ENCODE measurements at places on chromosomes 2 and 18.

DNA sequence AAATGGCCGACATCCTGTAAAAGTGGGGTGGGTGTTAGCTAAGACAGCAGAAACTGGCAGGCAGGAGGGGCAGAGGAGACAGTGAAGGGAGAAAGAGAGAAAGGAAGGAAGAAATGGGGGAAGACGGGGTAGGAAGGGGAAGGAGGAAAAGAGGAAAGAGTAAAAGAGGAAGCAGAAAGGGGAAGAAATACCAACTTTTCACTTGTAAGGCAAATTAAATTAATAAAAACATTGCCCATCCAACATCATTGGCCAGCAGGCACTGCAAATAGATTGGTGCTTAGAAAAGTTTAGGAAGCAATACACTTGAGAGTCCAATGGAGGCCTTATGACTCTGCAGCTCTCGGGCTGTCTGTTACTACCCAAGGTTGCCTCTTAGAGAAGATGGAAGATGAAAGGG lies 116.7 kb downstream of the TNS1 start:
- no peak for DNase-seq

GRCh38 chr2:62473246-62473827 lies 32.7 kb downstream of the TMEM17 start:
- no peak for DNase-seq

- peak; percentile 29 for DNase-seq
Observed at GRCh38 chr2:2057125-2057721, 273.9 kb downstream of the MYT1L start.

GRCh38 chr2:58585233-58585632 lies 344.1 kb upstream of the FANCL start:
- DNase-seq = no peak

- DNase-seq = peak; percentile 58
Observed at GRCh38 chr2:99818842-99819241, 323.5 kb downstream of the AFF3 start.

DNA sequence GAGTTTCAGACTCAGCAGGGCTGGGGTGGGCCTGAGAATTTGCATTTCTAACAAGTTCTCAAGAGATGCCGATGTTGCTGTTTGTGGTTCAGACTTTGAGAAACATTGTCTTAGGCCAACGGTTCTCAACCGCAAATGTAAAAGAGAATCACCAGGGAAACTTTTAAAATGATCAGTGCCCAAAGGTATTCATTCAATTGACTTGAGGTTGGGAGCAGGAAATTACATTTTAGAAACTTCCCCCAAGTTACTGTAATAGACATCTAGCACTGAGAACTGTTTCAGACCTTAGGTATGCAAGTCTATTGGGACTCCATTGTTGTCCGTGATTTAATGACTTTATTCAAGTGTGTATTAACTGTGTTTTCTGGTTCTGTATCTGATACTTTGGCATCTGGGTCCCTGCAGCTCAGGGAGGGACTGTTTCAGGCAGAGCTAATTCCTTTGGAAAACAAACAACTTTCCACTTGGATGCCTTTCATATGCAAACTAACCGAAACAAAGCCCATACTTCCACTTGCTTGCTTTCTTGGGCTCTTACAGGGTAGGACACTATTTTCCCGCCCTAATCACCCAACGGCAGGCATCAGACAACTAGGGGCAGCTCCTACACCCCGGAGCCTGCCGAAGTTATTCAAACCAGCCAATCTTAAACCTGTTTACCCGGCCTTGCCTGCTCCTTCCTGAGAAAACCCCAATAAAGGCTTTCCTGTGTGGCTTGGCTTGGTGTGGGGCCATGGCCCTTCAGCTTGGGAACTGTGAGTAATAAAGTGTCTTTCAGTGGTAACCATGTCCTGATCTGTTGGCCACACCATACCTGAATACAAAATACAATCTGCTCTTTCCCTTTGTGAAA lies 97.6 kb downstream of the POLE4 start:
- no peak for DNase-seq

DNA sequence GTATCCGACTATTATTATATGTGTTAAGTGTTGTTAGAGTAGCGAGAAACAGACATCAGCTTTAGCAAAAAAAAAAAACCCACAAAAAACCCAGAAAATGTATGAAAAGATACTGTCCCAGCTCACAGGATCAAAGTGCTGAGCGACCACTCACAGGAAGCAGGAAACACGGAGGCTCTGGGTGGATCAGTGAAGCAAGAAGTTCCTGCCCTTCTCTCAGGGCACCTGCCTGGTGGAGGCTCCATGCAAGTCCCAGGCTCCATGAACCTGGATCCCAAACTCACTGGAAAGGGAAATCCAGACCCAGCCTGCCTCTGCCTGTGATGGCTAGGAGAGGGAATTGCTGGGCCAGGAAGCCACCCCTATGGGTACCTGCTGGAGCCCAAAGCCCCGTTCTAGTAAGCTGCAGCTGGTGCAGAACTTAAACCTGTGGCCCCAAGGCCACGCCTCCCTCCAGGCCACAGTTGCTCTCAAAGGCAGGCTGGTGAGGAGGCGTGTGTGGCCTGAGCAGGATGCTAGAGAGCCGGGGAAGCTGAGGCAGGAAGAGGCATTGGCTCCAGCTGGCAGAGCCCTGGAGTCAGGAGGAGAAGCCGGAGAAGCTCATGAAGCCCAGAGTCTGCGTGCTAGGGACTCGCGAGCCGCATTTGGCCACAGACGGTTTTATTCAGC lies 63.5 kb upstream of the TAF1B start:
- DNase-seq = no peak

DNA sequence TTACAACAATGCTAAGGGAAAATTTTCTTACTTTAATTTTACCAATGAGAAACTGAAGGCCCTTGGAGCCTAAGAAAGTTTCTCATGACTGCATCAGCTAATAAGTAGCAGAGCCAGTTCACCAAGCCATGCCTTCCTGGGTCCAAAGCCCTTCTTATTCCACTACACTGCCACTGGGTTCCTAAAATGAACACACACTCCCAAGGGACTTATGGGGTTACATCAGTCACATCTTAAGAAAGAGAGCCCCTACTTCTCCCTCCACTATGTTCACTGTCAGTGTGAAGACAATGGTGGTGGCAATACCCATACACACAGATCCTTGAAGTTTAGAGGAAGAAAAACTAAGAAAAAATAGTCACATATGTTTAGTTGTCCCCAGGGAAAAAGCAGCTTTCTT lies 20.6 kb downstream of the MBD2 start:
- no peak for DNase-seq

GRCh38 chr2:135694711-135695110 lies 46.9 kb upstream of the UBXN4 start:
- peak; percentile 37 for DNase-seq

DNA sequence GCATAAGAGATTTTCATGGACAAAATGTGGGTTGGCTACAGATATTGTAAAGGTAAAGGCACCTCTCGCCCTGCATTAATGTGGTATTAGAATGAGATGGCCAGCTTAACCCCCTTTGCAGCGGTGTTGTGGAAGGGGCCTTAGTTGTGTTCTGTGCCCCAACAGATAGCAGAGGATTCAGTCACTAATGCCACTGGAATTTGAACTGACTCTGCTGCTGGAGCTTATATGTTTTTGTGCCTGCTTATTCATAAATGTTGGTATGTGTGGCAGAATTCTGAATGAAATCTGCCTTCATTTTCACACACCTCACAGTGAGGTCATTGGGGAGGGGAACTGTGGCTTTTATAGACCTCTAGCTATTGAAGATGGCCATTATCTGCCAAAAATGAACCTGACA lies 90.7 kb upstream of the ITGA6 start:
- no peak for DNase-seq

- DNase-seq = no peak
Observed at GRCh38 chr2:40592218-40592617, 140.3 kb upstream of the SLC8A1 start.

DNA sequence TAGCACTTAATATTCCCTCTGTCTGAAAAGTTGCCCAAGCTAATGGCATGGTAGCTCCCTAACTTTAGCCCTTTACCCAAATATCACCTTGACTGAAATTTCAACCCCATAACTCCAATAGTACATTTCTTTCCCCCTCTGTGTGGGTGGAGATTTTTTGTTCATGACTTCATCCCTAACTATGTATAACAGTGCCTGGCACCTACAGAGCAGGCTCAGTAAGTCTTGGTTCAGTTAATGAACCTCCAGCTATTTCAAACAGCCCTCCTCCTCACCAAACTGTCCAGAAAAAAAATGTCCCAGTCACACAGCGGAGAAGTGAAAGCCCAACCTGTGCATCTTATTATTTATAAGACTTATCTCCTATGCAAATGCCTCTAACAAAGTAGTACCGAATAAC lies 18.6 kb downstream of the BUB1 start:
- DNase-seq = no peak

DNA sequence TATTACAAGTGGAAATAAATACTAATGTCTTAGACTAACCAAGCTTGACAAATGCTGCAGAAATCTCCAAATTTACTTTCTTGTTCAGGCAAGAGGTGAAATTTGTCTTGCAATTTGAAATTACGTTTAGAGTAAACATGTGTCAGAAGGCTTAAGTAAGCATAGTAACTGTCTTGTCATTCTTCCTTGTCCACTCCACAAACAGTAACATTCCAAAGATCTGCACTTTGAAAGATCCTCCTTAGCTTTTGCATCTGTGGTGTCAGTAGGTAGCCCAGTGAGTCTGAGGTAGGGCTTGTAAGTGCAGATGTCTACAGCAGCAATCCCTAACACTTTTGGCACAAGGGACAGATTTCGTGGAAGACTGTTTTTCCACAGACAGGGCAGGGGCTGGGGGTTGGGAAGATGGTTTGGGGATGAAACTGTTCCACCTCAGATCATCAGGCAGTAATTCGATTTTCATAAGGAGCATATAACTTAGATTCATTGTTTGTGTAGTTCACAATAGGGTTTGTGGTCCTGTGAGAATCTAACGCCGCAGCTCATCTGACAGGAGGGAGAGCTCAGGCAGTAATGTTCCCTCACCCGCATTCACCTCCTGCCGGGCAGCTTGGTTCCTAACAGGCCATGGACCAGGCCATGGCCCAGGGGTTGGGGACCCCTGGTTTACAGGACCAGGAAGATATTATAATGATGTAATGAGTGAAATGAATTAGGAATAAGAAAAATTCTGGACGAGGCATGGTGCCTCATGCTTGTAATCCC lies 18.6 kb downstream of the RASGRP3 start:
- no peak for DNase-seq

- DNase-seq = no peak
Observed at GRCh38 chr2:60095202-60095815, 458.1 kb downstream of the BCL11A start.

DNA sequence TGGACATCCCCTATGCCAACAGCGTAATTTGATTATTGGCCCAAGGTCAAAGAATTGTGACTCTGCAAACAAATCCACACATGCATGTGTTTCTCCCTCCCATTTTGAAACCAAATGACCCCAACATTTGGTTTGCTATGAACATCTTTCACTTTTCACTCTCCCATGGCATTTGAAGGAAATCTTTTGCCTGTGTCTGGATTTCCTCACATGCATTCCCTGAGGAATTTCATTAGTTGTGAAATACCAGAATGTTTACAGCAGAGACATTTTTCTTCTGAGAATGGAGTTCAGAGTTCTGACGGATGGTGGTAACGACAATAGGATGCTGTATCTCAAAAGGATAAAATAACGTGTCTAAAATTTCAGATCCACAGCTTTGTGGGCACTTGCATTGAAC lies 60.3 kb upstream of the LMAN1 start:
- DNase-seq = peak; percentile 71

- DNase-seq = no peak
Observed at GRCh38 chr2:70118798-70119454, 31.6 kb downstream of the PCBP1 start.

- DNase-seq = no peak
Observed at GRCh38 chr2:120461092-120461491, 115.2 kb downstream of the INHBB start.

- DNase-seq = peak; percentile 65
Observed at GRCh38 chr2:213089438-213089837, 62.0 kb downstream of the IKZF2 start.

- peak; percentile 18 for DNase-seq
Observed at GRCh38 chr2:40455661-40456060, 3.8 kb upstream of the SLC8A1 start.
